ENCODE measurements at places on chromosomes 1 and 21. TPM values are rescaled to one million over a fixed set of nuclear protein-coding genes. Genes with fewer than 3 reads are reported as not detected.
A peak's percentile ranks its signal among the peaks of the same experiment; 100 is the strongest.

DNA sequence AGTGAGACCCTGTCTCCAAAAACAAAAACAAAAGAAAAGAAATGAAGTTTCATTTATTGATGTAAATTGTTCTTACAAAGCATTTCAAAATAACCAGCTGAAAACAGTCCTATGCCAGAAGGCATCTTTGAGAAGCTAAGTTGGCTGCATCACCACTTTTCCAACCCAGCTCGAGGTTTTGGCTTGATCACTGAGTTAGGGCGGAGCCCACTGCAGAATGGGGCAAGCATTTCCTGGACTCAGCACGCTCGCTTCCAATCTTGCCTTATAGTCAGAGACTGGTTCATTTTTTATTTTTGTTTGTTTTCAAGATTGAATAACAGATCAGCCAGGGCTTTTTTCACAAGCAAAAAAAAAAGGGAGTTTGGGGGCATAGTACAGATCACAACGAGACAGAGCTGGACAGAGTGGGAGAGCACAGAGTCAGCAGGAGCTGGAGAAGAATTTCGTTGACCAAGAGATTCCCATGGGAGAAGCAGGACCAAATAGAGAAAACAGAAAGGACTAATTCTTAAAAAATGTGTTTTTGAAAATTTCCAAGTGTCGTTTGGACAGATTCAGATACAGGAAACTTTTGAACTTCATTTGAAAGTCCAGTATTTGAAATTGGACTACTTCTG, 23.5 kb upstream of the COL6A1 start:
- DNase-seq: peak; percentile 37

- no peak for DNase-seq
Observed at GRCh38 chr1:87418048-87418447, 89.4 kb downstream of the LMO4 start.

TAF13 gene
- 88.2 TPM for total RNA-seq

DNA sequence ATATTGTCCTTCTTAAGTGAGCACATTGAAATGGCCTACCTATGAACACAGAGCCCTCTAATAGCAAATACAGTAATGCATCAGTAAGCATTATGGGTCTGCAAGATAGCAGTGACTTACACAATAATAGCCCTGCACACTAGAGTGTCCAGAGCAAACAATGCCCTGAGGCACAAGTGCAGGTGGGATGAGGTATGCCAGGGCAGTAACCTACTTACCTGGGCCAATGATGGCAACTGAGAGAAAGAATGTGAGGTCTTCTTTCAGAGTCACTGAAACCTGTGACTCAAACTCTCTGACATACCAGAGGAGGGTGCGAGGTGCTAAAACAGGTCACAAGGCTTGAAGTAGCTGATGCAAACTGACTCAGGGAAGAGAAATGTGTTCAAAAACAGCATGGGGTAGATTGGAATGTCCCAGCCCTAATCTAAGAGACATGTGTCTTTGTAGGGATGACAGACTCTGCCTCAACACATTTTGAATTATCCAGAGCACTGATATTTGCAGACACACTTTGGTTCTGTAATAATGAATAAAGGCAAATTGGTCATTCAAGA, 168.5 kb upstream of the RUNX1 start:
- DNase-seq: peak; percentile 88

DNA sequence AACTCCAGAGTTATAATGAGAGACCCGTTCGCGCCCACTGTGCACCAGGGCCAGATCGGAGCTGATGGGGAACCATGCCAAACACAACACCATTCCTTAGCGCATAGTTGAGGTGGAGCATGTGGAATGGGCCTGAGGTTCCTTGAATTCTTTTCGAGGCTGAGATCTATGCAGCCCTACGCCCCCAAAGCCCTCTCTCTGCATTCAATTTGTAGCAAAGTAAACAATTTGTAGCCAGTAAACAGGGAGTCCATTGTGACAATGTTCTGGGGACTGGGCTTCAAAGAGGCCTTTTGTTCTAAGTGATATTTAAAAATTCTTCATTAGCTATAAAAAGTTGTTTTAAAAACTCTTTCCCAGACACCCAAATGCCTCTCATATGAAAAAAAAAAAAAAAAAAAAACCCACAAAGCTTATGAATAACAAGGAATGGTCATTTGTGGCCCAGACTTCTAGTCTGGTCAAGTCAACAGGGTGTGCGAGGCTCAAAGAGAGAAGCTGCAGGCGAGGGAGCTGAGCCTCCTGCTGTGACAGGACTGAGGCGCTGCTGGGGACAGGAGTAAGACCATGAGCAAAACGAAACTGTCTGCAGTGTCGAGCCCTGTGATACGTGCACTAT, 30.6 kb upstream of the KCNE2 start:
- DNase-seq: no peak

DNA sequence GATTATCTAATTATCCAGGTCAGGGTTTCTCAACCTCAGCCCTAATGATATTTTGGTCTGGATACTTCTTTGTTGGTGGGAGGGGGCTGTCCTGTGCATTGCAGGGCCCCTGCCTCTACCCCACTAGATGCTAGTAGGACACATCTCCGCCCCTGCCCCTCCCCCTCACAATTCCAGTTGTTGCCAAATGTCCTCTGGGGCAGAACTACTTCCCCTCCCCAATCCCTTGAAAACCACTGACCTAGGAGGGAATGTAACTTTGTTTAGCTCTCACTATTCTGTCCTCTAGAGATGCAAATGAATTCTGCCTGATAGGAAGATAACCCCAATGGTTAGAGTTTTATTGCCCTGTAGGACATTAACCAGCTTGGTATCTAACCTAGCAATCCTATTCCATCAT, 8.1 kb downstream of the CACNA1S start:
- no peak for DNase-seq

DNA sequence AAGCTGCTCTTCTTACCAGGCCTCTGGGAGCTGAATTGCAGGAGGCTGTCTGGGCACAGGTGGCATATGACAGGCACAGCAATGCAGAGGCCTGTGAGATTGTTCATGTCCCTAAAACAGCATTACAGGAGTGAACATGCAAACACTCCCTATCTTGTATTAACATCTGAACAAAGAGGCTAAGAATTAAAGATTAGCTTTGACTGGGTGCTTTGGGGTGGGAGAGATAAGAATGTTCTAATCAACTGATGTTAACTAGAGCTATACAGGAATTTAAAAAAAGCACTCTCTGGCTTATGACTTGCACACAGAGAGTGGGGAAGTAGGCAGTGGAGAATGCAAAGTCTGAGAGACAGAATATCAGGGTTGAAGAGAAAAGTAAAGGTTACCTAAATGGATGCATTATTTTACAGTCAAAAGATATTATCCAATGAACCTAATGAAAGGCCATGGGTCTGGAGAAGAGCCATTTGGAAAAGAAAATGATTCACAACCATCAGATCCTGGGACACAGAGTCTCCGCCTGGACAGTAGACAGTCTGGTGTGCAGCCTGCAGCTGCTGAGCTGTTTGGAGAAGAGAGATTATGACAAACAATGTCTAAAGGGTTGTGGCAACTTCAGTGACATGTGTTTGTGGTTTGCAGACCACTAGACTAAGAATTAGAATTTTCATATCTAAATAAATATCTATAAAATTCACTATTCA, 20.2 kb downstream of the DPT start:
- no peak for DNase-seq

All from MCF 10A (cell line).